ENCODE measurements at places on chromosomes 11 and 22.

DNA sequence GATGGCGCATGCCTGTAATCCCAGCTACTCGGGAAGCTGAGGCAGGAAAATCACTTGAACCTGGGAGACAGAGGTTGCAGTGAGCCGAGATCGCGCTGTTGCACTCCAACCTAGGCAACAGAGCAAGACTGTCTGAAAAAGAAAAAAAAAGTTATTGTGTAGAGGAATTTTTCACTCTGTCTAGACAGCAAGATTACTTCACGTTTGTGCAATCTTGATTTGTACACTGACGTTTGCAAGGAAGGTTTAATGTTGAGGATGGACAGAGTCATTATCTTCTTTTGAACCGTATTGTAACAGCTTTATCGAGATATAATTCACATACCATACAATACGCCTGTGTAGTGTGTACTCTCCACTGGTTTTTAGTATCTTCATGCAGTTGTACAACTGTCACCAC lies 3.7 kb downstream of the CTTN start:
- DNase-seq, result peak; percentile 25

DNA sequence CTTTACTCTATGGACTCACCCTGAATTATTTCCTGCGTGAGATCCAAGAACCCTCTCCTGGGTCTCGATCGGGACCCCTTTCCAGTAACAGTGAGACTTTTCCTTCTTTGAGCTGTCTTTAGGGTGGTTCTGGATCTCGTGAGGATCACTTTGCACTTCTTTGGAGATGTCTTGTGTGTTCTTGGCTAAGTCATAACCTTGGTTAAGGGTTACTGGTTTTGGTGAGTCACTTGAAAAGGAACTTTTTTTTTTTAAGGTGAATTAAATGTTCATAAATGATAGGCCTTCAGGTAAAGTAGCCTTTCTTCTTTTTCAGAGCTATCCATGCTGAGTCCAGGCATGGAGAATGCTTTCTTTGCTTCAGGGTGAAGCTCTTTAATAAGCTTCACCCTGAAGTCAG lies 19.4 kb upstream of the GSTP1 start:
- no peak for DNase-seq

GRCh38 chr11:69928121-69928520 lies 108.9 kb upstream of the FGF3 start:
- no peak for DNase-seq

DNA sequence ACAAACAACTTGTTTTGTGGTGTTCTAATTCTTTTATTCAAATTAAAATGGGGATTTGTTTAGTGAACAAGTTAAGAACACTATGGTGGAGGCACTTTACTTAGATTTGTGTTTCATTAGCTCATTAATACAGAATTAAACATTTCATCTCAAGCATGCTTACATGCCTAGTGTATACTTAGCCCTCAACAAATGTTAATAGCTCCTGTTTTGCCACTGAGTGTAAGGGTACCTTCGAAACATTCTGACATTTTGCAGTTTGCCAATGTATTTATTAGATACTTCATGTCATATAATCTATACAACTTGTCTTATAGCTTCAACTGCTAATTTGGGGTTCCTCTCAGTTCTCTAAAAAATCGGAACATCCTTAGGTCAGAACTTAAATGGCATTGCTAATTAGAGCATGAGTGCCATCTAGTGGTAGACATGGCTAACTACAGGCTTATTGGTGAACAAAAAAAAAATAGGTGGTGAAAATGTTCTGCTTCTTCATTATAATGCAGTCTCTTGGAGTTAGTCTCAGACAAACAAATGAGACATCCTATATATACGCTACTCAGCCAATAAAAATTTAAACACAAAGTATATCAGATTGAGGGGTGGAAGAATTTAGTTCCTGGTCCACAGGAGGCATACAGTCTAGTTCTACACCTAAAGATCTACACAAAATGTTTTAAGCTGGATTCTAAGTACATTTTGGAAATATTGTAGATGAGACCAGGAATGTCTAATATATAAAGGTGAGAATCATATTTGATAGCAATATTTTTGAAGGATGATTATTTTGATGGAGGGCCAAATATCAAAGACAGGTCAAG lies 4.9 kb upstream of the CNTN5 start:
- peak; percentile 62 for DNase-seq

DNA sequence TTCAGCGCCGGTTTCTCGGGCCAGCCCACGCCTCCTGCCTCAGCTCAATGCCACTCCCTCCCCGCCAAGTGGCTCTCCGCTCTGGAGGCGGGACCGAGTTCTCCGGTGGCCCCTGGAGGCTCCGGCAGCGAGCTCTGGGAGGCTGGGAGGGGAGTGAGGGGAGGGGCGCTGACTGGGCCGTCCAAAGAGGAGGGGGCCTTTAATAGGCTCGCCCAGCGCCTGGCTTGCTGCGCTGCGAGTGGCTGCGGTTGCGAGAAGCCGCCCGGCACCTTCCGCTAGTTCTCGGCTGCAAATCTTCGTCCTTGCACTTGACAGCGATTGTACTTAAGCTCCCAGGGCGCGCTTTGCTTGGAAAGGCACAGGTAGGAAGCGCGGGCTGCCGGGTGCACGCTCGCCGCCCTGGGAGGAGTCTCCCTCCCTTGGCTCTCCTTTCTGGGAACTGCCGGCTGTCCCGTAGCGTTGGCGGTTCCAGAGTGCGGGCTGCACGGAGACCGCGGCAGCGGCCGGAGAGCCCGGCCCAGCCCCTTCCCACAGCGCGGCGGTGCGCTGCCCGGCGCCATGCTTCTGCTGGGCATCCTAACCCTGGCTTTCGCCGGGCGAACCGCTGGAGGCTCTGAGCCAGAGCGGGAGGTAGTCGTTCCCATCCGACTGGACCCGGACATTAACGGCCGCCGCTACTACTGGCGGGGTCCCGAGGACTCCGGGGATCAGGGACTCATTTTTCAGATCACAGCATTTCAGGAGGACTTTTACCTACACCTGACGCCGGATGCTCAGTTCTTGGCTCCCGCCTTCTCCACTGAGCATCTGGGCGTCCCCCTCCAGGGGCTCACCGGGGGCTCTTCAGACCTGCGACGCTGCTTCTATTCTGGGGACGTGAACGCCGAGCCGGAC lies at the start of gene ADAMTS15:
ADAMTS15 (plus strand) TSS at position 230 of the 894 bp plus-strand sequence; CDS start at position 559, 329 bp downstream.
- DNase-seq, result peak; percentile 90

- no peak for DNase-seq
Measured at GRCh38 chr22:34567367-34567766, 498.6 kb upstream of the ISX start.

DNA sequence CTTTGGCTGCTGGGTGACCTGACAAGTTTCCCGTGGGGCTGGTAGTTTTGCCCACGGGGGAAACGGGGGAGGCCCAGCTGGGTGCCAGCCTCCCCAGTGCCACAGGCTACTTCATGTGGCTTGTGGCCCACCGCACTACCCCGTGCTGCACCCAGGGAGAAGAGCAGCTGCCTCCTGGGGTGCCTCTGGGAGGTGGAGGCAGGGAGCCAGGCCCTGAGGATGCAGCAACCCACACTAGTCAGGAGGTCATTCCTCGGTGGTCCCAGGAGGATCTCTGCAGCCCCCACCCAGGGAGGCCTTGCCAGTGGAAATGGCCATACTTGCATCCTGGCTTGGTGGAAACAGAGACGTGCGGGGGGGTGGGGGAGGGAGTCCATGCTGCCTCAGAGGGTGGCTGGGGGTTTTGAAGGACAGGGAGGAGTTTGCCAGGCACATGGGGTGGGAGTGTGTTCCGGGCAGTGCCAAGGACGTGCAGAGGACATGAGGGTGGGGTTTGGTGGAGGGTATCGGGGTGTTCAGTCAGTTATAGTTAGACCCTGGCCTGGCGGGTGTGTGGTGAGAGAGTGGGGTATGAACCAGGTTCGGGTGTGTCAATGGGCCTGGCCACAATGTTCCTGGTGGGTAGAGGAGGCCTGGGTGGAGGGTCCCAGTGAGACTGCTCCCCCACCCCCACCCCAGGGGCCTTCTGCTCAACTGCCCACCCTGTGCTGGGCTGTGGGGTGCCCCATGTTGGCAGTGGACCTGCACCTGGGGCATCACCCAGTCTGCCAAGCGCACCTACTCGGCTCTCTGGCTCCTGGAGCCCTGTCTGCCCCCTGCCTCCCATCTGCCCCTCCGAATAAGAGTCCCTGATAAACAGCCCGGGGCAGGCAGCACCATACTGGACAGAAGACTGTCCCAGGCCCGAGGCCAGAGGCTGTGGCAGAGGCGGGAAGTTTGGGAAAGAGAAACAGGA lies 3.8 kb downstream of the PIM3 start:
- DNase-seq, result no peak

GRCh38 chr22:17145021-17145680 lies 13.9 kb downstream of the HDHD5 start:
- DNase-seq, result no peak

DNA sequence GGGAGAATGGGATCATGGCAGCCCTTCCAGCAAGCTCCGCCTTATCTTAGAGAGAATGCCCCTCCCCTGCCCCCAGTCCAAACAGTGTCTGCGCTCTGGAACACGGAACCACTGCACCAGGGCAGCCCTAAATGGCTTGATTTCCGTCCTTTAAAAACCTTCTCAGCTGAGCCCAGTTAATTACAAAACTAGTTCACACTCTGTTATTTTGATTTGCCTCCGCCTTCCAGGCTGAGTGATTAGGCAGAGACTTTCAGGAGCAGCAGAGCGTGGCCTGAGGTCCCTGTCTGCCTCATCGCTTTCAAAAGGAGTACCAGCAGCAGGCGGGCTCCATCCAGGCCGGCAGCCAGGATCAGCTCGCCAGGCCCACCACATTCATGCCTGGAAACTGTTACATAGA lies 313.0 kb downstream of the BRD1 start:
- no peak for DNase-seq

DNA sequence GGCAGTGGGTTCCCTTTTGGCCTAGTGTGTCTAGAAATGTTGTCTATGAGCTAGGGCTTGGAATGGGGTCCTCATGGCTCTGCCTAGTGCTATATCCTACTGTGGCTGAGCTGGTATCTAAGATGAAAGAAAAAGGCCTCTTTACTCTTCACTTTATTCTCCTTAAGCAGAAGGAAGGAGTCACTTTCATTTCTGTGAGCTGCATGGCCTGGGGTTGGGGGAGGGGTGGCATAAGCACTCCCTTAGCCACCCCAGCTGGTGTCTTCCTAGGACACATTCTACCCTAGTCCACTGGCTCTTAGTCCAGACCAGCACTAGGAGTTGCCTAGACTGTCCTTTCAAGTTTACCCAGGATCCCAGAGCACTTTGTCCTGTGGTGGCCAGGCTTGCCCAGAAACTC lies 1148.9 kb upstream of the CNTN5 start:
- no peak for DNase-seq

DNA sequence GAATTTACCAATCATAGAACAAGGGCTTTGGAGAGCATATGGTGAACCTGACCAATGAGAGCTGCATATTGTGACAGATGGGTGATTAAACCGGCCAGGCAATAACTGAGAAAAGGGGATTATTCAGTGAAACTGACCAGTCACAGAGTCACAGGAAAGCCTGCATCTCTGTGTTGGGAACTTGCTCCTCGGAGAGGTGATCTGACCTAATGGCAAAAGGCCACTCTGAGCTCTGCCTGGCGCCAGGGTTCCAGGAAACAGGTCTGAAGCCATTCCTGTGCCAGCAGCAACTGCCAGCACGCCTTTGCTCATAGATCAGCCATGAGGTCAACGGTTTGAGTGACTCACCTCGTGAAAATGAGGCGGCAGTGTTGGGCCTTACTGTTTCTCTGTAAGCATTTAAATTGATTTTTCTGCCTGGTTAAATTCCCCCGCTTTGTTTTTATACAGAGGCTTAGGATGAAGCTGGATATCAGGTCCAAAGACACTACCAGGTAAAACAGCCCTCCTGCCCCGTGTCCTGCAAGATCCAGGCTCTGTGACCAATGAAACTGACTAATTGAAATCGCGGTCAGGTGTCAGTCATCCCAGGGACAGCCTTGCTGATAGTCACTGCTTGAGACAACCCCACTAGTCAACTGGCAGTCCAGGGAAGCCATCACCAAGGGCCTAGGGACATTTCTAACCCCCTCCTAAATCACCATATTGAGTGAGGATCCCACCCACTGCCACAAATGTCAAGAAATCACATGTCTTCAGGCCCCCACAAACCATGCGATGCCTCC lies 35.8 kb upstream of the MYOD1 start:
- DNase-seq, result peak; percentile 77

- no peak for DNase-seq
Measured at GRCh38 chr11:112175599-112175952, 264 bp downstream of the BCO2 start.

DNA sequence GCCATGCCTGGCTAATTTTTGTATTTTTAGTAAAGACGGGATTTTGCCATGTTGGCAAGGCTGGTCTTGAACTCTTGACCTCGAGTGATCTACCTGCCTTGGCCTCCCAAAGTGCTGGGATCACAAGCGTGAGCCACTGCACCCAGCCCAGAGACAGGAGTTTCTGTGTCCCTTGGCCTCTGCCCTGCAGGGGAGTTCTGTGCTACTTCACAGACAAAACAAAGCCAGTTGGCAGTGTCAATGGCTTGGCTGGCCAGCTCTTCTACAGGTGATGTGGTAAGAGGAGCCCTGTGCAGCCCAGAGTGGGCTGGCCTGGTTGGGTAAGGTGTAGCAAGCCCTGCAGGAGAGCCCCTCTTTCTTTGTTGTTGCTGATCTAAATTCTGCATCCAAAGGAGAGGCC lies 60.5 kb upstream of the SHISAL1 start:
- DNase-seq, result no peak

GRCh38 chr11:45301537-45302246 lies 15.6 kb upstream of the SYT13 start:
- no peak for DNase-seq

DNA sequence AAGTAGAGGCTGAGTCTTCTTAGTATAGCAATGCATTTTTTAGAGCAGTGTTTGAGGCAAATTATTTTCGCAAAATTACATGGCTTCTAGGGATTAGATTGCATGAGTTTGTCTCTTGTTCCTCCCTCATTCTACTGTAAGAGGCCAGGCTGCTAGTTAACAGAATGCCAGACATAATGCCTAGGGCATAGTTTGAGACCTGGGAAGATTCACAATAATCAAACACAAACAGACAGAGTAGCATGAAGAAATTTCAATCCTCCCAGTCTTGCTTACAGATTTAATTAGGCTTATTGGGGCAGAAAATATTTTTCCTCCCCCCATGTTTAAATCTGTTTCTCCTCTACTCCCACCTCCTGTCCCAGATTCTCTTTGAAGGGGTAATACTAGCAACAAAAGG lies 48.3 kb downstream of the ARHGEF12 start:
- DNase-seq, result no peak

- DNase-seq, result no peak
Measured at GRCh38 chr11:42397483-42397882, 914.3 kb upstream of the API5 start.

- no peak for DNase-seq
Measured at GRCh38 chr11:111945198-111945597, 8.1 kb downstream of the DIXDC1 start.

GRCh38 chr22:28711820-28712777 lies 29.5 kb downstream of the CHEK2 start:
- DNase-seq, result peak; percentile 98

DNA sequence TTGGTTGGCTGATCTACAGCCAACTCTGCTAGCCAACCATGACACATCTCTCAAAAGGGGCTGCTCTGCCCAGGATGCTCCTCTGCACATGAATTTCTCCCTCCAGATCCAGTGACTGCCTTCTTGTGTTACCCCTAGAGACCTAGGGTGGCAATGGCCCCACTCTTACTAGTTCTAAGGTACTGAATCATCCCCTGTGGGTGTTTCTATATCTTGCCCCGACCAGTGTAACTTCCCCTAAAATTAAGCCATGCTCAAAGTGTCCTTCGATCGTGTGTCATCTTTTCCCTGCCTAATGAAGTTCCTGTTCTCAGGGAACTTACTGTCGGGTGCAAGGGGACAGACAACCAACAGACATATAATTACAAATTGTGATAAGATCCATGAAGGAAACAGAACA lies 113.3 kb downstream of the FAM76B start:
- DNase-seq, result no peak

GRCh38 chr22:21917181-21917958 lies 35.3 kb downstream of the PPM1F start:
- DNase-seq, result peak; percentile 28

Measured in fibroblast of the aortic adventitia (primary cell).